ENCODE measurements at places on chromosomes 11 and 22.

- DNase-seq = no peak
These were observed 4.2 kb downstream of the LHFPL7 start for GRCh38 chr22:24942301-24942700.

GRCh38 chr11:86596861-86597586 is 75.4 kb downstream of the ME3 start:
- no peak for DNase-seq

GRCh38 chr11:31487848-31488247 is 21.6 kb downstream of the IMMP1L start:
- peak; percentile 18 for DNase-seq

- peak; percentile 75 for DNase-seq
These were observed 30.5 kb upstream of the GCAT start for GRCh38 chr22:37777122-37777687.

DNA sequence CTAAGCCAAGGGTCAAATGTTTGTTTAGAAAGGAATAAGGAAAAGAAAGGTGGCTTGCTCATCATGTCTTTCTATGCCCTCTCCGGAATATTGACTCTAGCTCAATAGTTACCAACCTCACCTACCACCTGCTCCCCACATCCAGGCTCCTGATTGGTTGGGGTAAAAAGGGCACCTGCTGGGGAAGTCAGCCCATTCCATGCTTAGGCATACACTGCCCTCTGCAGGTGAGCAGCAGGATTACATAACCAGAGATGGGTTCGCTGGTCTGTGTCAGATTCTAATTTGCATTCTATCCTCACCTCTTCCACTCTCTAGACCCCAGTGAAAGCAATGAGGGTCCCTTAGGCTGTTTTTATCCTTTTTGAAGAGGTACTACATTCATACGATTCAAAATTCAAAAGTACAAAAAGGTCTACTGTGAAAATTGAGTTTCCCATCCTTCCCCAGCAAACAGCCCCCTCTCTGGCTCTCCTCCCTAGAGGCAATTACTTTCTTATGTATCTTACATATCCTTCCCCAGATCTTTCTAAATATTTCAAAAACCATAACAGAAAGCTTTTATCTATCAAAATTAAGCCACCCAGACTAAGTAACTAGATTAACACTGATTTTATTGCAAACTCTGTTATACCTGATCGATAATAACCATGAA is 98.0 kb upstream of the ASPHD2 start:
- peak; percentile 71 for DNase-seq

DNA sequence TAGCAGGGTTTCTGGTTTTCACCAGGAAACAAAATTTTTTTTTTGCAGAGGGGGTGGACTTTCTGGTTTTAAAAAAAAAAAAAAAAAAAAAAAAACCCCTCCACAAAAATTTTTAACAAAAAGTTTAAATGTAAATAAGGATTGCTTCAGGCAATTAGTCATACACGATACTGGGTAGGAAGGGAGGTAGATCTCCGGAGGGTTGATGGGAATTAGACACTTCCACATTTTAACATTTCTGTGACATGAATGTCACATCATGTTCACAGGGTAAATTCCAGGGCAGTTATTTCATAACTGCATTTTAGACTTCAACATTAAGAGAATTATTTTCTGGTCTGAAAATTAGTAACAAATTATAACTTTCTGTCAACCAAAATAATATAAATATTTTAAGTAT is 15.9 kb downstream of the NUP98 start:
- peak; percentile 36 for DNase-seq

DNA sequence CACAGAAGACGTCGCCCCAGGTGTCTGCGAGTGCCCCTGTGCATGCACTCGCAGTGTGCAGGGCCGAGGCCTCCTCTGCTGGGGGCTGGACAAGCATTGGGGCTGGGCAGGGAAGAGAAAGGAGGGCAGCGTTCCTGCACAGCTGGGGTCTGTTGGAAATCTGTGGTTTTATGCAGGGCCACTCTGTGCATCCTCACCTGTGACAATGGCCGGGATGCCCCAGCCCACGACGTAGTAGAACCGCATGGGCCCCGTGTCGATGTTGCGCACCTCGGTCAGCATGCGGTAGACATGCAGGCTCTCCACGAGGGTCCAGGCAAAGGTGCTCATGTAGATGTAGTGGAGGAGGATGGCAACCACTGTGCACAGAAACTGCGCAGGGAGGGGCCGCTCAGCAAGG is 37.2 kb downstream of the TRMU start:
- no peak for DNase-seq

GRCh38 chr11:24965748-24966147 is 468.9 kb downstream of the LUZP2 start:
- DNase-seq = no peak

DNA sequence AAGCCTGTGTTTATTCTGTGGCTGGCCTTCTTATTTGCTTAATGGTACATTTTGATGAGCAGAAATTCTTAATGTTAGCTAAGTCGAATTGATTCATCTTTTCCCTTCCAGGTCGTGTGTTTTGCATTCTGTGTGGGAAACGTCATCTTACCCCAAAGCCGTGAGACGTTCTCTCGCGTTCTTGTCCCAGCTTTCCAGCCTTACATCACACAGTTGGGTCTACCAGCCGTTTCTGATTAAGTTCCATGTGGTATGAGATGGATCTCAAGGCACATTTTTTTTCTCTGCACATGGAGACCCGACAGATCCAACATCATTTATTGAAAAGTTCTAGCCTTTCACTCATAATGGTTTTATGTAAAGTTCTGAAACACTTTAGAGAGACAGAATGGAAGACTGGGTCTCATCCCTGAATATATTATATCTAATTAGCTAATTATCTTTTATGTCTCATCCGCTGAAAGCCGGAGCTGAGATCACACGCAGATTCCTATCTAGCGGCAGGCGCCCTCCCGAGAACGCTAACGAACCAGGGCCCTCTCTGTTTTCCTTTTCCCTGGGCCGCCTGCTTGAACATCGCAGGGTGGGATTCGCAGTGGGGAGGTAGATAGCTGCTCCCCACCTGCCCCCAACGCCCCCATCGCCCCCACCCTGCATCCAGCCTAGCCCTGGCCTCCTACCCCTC is 1162.2 kb downstream of the BRD1 start:
- no peak for DNase-seq

GRCh38 chr22:32880505-32880892 is 79.0 kb downstream of the TIMP3 start:
- no peak for DNase-seq

- no peak for DNase-seq
These were observed 304.2 kb upstream of the ZC3H12C start for GRCh38 chr11:109788948-109789490.

DNA sequence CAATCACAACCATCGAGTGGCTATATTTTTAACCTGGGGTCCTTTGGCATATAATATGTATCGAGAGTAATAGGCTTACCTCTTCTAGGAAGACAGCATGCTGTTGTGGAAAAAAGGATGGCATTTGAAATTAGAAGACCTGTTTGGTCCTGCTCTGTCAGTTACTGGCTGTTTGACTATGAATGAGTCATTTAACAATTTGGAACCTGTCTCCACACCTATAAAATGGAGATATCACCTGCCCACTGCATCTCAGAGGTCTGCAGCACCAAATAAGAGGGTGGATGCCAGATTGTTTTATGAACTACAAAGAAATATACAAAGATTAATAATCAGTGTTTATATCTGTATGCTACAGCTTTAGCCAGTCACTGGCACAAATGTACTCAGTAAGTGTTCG is 60.8 kb downstream of the SLC25A17 start:
- DNase-seq = no peak

- DNase-seq = no peak
These were observed 14.6 kb upstream of the MIAT start for GRCh38 chr22:26642465-26643417.

DNA sequence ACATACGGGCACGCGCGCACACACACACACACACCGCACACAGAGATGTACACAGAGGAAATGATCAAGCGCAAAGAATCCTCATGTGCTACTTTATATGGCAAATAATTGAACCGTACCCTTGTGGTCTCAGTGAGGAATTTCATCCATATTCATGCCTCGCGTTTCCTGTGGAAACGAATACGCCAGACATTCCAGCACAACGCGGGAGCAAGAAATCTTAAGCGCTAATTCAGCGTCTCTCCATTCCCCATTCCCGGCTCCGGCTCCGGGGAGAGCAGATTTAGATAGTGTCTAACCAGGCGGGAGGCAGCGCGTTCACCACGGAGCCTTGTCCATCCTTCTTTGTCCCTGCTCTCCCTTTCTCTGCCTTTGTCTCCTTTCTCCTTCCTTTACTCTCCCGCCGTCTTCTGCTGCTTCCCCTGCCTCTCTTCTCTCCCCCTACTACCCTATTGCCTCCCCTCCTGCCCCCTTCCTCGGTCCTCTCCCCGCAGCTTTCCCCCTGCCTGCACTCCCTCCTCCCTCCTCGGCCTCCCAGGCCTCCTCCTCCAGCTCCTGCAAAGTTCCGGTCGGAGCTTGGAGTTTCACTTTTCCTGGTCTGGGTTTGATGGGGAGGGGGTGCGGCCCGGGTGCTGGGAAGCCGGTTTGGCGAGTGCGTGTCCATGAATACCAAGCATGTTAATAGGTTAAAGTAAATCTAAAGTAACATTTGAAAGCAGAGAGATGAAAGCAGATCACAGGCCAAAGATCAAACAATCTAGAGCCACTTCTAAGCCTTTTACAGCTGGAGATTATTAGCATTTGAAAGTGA is 579.3 kb downstream of the BUD13 start:
- DNase-seq = peak; percentile 48

DNA sequence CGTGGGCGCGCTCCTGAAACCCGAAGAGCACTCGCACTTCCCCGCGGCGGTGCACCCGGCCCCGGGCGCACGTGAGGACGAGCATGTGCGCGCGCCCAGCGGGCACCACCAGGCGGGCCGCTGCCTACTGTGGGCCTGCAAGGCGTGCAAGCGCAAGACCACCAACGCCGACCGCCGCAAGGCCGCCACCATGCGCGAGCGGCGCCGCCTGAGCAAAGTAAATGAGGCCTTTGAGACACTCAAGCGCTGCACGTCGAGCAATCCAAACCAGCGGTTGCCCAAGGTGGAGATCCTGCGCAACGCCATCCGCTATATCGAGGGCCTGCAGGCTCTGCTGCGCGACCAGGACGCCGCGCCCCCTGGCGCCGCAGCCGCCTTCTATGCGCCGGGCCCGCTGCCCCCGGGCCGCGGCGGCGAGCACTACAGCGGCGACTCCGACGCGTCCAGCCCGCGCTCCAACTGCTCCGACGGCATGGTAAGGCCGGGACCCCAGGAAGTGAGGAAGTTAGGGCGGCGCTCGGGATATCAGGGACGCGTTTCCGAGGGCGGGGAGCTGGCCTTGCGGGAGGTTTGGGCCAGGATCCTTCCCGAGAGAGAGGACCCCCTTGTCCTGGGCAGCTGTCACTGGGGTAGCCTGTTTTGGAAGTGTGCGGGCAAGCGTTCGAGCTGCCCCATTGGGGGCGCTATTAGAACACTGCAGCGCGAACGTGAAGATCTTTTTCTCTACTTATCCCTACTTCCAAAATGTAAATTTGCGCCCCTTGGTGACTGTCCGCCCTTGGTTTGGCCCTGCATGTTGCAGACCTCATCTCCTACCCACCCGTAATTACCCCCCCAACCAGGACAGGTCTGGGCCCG is 796 bp downstream of the MYOD1 start:
- DNase-seq = no peak

- no peak for DNase-seq
These were observed 1.6 kb downstream of the RAC2 start for GRCh38 chr22:37242395-37242918.
